Colonic mucosa (tissue), 4 donors: ENCODE measurements at places on chromosomes 3 and 15.

GRCh38 chr15:55343168-55343567 lies 24.1 kb downstream of the PIGB start:
- no peak for DNase-seq

GRCh38 chr15:44726568-44727484 lies 9.5 kb upstream of the TRIM69 start:
- peak; percentile 78 for DNase-seq

- no peak for DNase-seq
Observed at GRCh38 chr15:75149867-75150709, 51.6 kb upstream of the C15orf39 start.

DNA sequence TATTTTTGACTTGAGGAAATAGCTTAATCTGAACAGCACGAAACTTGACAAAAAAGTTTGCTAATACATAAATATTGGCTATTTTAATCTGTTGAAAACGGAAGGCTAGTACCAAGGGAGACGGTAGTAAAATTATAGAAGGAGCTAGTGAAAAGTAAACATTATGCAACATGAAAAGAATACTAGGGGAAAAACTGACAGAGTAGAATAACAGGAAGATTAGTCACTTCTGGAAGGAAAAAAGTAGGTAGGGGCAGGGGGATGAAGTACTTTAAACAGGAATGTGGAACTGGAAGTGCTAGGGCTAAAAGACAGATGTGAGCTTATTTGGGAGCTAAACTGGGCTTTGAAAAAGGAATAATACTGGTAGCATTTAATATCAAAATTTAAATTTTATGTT lies 60.1 kb downstream of the MBNL1 start:
- DNase-seq: no peak

GRCh38 chr3:42473083-42473932 lies 29.1 kb upstream of the VIPR1 start:
- DNase-seq: peak; percentile 54

DNA sequence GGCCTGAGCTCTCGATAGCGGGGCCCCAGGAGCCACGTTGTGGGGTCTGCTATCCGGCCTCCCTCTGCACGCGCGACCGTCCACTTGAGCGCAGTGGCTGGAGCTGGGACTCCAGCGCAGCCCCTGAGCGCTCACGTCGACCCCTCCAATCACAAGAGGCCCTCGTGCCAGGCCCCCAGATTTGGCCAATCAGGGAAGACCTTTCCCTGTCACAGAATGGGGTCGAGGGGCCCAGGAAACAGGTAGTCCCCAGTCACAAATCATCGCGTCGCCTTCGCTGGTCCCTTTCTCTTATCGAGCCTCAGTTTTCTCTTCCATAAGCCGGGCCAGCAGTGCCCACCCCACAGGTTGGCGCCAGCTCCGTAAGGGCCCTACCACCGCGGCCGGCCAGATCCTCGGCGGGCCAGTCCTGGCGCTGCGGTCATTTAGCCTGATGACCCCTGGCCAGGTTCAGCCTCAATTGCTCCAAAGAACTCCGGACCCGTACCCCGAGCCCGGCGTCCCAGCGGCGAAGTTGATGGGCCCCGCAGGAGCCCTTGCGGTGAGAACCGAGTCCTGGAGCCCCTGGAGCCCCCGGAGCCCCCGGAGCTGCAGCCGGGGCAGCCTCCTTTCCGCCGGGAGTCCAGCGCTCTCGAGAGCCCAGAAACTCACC lies 435 bp downstream of the ALDH1L1 start:
- DNase-seq: peak; percentile 46

GRCh38 chr15:60799885-60800284 lies 320.9 kb upstream of the ICE2 start:
- no peak for DNase-seq

GRCh38 chr3:105594219-105594618 lies 227.5 kb downstream of the ALCAM start:
- no peak for DNase-seq

- DNase-seq: no peak
Observed at GRCh38 chr3:72340476-72341379, 507.5 kb downstream of the SHQ1 start.

- DNase-seq: no peak
Observed at GRCh38 chr15:49887659-49888322, 231.2 kb downstream of the ATP8B4 start.

DNA sequence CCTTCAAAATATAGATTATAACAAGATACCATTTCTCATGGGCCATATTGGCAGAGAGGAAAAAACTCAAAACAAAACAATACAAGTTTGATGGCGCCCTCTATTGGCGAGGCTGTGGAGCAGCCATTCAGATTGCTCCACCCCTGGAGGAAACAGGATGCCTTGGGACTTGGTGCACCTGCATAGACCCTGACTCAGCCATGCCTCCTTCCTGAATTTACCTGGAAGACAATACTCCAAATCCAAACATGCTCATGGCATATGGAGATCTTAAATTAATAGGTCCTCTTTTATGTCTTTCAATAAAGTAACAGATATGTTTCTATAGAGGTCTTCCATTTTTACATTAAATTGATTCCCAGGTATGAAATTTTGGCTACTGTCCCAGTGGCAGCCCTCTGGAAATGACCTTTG lies 90.0 kb downstream of the APBA2 start:
- DNase-seq: peak; percentile 41

GRCh38 chr3:53160660-53161449 lies at the start of gene PRKCD:
Gene PRKCD, plus strand, starts transcription at chr3:53161209. Its CDS starts 17,214 bp downstream, at chr3:53178423.
- peak; percentile 89 for DNase-seq

DNA sequence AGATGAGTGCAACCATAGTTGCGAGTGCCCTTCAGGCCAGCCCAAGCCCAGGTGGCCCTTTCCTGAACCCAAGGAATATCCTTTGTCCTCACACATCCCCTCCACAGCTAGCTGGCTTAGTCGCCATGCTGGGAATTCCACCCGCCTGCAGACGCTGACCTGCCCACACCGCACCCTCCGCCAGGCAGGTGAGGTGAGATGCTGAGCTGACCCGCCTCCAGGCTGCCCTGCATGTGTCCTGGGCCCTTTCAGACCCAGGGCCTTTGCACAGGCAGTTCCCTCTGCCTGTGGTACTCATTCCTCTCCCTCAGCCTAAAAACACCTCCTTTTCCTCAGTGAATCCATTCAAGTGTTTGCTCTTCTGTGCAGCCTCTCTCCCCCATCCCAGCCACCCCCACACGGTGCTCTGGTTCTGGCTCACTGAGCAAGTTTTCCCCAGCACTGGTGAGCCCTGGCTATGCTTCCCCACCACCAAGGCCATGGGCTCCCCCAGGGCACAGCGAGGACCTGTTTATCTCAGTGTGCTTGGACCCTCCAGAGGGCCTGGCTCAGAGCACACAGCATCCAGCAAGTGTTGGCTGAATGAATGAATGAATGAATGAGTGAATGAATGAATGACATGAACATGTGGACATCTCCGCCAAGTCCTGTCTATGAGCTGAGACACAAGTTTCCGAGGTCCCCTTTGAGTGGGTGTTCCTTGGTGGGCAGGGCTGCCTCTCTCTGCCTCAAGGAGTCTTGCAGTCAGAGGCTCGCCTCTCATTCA lies 33.0 kb upstream of the LINGO1 start:
- no peak for DNase-seq

DNA sequence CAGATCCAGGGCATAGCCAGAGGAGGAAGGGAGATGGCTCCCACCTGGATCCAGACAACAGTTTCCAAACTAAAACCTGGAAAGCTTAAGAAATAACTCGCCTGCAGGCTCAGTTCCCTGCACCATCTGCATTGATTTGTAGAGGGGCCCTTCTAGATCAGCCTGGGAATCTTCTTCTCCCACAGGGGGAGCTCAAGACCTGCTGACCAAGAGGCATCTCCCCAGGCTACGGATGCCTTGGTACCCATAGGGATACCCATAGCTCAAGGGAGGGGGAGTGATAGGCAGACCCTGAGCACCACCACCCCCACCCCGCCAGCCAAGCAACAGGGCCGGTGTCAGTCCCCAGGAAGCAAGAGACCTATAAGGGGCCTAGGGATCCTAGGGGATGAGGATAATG lies 28.0 kb upstream of the DCLK3 start:
- no peak for DNase-seq

DNA sequence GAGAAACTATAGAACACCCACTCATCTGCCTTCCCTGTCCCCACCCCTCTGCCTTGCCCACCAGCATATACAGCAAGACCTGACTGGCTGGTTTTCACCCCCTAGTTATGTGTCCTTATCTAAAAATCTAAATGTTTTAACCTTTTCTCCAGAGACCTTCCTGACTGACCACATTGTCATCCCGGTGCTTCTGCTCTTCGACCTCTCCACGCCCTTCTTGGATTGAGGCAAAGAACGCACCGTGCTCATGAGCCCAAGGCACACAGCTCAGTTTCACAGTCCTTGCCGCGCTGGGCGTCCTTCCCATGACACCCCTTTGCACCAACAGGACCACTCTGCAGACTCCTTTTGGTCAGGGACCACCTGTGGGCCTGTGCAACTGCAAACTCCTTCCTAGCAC lies 62.7 kb downstream of the B3GNT5 start:
- DNase-seq: peak; percentile 53

DNA sequence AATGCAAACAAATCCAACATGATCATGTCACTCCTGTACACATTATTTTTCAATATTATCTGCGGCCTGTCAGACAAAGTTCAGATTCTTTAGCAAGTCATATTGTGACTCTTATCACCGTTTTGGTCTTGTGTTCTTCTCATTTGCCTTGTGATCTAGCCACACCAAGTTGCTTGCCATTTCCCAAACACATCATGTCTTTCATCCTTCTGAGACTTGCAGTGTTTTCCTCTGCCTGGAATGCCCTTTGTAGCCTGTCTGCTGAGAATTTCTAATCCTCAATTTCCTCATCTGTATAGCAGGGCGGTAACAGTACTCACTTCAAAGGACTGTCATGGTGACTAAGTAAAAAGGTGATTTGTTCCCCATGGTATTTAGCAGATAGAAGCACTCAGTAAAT lies 135.0 kb downstream of the GREM1 start:
- DNase-seq: no peak

GRCh38 chr3:32292085-32292796 lies 53.8 kb downstream of the CMTM8 start:
- DNase-seq: no peak

DNA sequence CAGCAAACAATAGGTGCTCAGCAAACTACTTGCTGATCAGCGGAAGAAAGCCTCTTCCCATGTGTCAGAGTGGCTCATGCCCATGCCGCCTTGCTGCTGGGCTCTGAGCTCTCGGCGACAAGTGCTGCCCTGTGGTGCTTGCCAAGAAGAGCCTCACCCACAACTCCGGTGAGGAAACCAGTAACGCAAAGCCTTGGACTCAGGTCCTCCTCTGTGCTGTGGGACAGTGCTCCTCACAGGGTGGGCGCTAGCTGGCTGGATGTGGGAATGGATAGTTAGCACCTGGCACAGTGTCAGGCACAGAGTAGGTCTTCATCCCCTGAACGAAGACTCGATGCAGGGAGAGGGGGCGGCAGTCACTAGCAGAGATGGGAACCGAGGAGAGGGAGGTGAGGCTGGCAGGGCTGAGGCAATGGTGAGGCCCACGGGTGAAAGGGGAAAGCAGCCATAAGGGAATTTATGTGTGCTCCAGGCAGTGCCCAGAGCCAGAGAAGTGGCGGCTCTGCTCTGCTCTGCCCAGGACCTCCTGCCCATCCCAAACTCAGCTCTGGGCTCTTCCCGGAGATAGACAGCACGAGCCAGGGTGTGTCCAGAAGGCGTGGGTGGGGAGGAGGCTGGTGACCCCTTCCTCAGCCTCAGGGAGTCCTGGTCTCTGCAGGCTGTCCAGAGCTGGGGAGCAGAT lies 55.7 kb downstream of the IQSEC1 start:
- DNase-seq: no peak

- DNase-seq: no peak
Observed at GRCh38 chr3:41915353-41915752, 46.5 kb downstream of the ULK4 start.

DNA sequence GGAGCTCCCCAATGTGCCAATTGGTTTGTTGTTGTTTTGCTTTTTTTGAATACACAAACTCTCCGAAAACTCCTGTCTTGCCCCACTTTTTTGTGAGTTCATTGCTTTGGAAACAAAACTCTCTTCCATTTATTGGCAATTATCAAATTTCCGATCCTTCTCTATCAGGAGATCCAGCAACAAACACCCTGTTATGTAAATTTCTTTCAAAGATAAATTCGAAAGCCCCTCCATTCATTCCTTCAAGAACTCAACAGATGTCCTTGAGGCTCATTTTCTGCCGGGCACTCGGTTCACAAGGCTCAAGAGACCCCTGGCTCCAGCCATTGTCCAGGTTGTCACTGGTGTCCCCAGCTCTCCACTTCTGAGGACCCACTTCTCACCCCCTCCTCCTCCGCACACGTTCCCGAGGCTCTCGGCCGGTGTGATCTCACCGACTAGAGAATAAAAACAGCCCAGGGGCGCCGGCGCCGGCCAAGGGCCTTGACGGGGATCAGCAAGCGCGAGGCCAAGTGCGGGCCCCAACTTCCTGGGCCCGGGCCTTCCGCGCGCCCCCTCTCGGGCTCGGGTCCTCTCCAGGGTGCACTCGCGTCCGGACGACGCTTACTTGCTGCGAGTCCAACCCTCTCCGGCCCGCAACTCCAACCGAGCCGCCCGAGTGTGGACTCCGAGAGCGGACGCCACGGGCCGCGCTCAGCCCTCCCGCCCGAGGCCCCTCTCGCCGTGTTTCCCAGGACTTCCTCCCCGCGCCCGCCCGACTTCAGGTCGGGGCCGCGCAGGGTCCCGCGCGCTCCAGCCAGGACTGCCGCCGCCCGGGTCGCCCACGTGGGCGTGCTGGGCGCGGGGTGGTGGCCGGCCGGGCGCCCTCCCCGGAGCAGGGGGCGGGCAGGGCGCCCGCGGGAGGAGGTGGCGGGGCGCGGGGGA lies 533 bp upstream of the SMAD3 start:
- peak; percentile 70 for DNase-seq

DNA sequence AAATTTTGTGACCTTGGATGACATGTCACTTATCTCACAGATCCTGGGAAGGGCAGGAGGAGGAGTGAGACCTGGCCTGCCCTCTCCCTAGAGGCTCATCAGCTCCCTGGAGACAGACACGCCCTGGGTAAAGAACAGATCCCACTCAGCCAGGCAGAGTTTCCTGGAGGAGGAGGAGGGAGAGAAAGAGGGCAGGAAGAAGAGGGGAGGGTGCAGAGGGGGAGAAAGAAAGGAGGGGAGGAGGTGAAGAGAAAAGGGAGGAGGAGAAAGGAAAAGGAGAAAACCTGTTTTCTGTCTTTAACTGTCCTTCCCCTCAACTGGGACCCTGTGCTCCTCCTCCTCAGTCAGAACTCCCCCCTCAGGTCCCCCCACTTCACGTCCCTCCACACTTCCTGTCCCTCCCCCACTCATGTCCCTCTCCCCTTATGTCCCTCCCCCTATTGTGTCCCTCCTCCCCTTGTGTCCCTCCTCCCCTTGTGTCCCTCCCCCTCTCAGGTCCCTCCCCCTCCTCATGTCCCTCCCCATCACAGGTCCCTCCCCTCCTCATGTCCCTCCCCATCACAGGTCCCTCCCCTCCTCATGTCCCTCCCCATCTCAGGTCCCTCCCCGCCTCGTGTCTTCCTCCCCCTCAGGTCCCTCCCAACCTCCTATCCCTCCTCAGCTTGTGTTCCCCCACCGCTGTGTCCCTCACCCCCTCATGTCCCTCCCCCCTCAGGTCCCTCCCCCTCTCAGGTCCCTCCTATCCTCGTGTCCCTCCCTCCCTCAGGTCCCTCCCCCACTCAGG lies 52.3 kb upstream of the CGNL1 start:
- DNase-seq: peak; percentile 88

GRCh38 chr15:99486371-99487336 lies 79.1 kb upstream of the MEF2A start:
- peak; percentile 61 for DNase-seq
